Fibroblast of the aortic adventitia (primary cell): ENCODE measurements at places on chromosomes 4 and X. TPM values are rescaled to one million over a fixed set of nuclear protein-coding genes. Genes with fewer than 3 reads are reported as not detected.

Gene FAM47E
- total RNA-seq = 0.18 TPM in 1 of 2 replicates, not detected in the other

Gene ESX1
- total RNA-seq = not detected in 2 replicates

Gene CYBB
- not detected in 2 replicates for total RNA-seq

Gene DUSP9
- not detected in 2 replicates for total RNA-seq

Gene HS3ST1
- total RNA-seq = 2.5 and 6.8 TPM in 2 replicates
